Activated CD8-positive, alpha-beta memory T cell treated with anti-CD3 and anti-CD28 coated beads, Interleukin-2, amount 10 ng/mL, durations not matched to agents 7 days and 5 days (primary cell): ENCODE measurements at places on chromosomes 3 and 15. TPM values are rescaled to one million over a fixed set of nuclear protein-coding genes. Genes with fewer than 3 reads are reported as not detected.

Gene CDHR4
- not detected for total RNA-seq

Gene CLDN11
- total RNA-seq: not detected

Gene BOC
- total RNA-seq: not detected

Gene EPHA6
- total RNA-seq: not detected
